ENCODE measurements at places on chromosomes 2 and 18. TPM values are rescaled to one million over a fixed set of nuclear protein-coding genes. Genes with fewer than 3 reads are reported as not detected.

- H3K4me1 ChIP-seq = no peaks in the 10 kb centered on the region
- no peaks in the 10 kb centered on the region for H3K27me3 ChIP-seq
- H3K4me3 ChIP-seq = no peak overlapping the region
- H3K27ac ChIP-seq = no peak overlapping the region
- no peak for DNase-seq
These were observed 124.1 kb downstream of the MEMO1 start for GRCh38 chr2:31886700-31887099.

GRCh38 chr2:25252291-25253152 is 84.1 kb upstream of the POMC start:
- DNase-seq = no peak
- peak overlapping the region; percentile 57 for H3K4me3 ChIP-seq
- peaks cover 4% of the 10 kb centered on the region for H3K36me3 ChIP-seq
- H3K27me3 ChIP-seq = no peaks in the 10 kb centered on the region
- H3K4me1 ChIP-seq = peaks cover 14% of the 10 kb centered on the region

GRCh38 chr2:159797225-159797542 is 824 bp downstream of the CD302 start:
- H3K4me1 ChIP-seq = no peaks in the 10 kb centered on the region
- DNase-seq = no peak
- no peaks in the 10 kb centered on the region for H3K27me3 ChIP-seq
- H3K36me3 ChIP-seq = no peaks in the 10 kb centered on the region

The MARCHF4 gene
- total RNA-seq = not detected

- no peak overlapping the region for H3K27ac ChIP-seq
- H3K27me3 ChIP-seq = no peaks in the 10 kb centered on the region
- no peaks in the 10 kb centered on the region for H3K36me3 ChIP-seq
- H3K4me1 ChIP-seq = no peaks in the 10 kb centered on the region
These were observed 3.8 kb upstream of the SESTD1 start for GRCh38 chr2:179268277-179268925.

GRCh38 chr2:7499018-7499417 is 581.8 kb downstream of the RNF144A start:
- DNase-seq = no peak
- no peaks in the 10 kb centered on the region for H3K36me3 ChIP-seq
- no peaks in the 10 kb centered on the region for H3K4me1 ChIP-seq
- no peak overlapping the region for H3K4me3 ChIP-seq
- H3K27me3 ChIP-seq = no peaks in the 10 kb centered on the region
- no peak overlapping the region for H3K27ac ChIP-seq

DNA sequence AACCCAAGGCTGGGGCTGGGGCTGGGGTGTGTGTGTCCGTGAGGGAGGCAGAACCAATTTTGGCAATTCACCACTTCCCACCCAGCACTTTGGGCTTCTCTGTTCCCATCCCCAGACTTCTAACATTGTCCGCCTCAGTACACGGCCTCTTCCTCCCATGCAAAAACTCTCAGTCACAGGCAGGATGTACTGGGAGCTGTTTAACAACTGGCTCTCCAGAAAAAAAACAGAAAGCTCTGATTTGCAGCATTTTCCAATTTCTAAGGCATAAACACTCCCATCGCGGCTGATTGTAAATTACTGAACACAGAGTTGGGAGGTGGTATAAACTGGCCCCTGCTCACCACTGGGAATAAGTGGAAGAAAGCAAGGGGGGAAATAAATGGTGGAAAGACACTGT is 73.1 kb upstream of the MAP4K3 start:
- H3K4me3 ChIP-seq = no peak overlapping the region
- peak overlapping the region; percentile 36 for H3K27ac ChIP-seq
- H3K36me3 ChIP-seq = no peaks in the 10 kb centered on the region
- DNase-seq = no peak
- H3K27me3 ChIP-seq = no peaks in the 10 kb centered on the region
- no peaks in the 10 kb centered on the region for H3K4me1 ChIP-seq

GRCh38 chr2:85560812-85561279 is 447 bp downstream of the GGCX start:
- H3K36me3 ChIP-seq = peaks cover 36% of the 10 kb centered on the region
- no peak for DNase-seq
- H3K27me3 ChIP-seq = no peaks in the 10 kb centered on the region
- peak overlapping the region; percentile 83 for H3K27ac ChIP-seq
- peaks cover 16% of the 10 kb centered on the region for H3K4me1 ChIP-seq

DNA sequence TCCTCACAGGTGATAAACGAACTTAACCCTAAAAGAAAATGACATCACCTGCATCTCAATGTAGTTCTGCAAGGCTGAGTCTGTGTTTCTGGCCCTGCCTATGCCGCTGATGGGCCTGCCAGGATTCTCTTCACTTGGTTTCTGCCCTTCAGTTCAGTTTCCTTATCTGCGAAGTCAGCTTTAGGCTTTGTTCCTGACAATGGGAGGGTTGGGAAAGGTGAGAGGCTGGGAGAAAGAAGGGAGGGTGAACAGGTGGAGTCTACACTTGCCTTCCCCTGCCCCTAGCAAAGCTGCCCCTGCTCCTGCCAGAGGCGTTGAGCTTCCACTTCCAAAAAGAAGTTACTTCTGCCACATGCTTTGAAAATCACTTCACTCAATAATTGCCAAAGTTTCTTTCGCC is 124.0 kb upstream of the APCDD1 start:
- no peak for DNase-seq
- H3K36me3 ChIP-seq = no peaks in the 10 kb centered on the region
- no peak overlapping the region for H3K27ac ChIP-seq
- H3K27me3 ChIP-seq = no peaks in the 10 kb centered on the region
- no peaks in the 10 kb centered on the region for H3K4me1 ChIP-seq

DNA sequence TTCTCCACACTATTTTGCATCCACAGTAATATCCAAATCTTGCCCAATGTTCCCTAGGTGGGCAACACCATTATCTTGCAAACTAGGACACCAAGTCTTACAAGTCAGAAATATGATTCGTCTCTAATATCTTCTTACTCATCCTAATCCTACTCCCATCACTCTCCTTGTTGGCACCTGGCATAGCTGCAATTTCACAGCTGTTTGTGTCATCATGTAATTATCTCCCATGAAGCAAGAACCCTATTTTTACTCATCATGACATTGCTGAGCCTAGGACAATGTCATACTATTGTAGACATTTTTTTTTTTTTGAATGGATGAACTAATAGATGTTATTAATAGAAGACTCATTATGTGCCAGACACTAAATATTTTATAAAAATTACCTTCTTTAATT is 91.3 kb upstream of the CCDC141 start:
- DNase-seq = no peak
- H3K27ac ChIP-seq = no peak overlapping the region
- no peaks in the 10 kb centered on the region for H3K4me1 ChIP-seq
- H3K36me3 ChIP-seq = no peaks in the 10 kb centered on the region
- no peaks in the 10 kb centered on the region for H3K27me3 ChIP-seq

DNA sequence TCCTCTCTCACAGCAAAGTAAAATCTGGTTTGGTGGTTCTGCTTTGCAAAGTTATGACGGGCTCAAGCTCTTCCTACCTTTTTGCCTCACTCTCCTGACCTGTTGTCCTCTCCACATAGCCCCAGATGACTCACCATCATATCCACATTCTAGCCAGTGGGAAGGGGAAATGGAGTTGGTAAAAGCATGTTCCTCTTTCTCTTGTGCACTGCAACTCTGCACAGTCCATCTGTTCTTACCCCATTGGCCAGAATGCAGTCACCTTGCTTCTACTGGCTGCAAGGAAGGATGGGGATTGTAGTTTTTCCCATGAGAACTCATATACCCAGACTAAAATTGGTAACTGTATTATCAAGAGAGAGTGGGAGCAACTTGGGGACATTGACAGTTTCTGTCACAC is 50.4 kb upstream of the SMIM21 start:
- H3K27me3 ChIP-seq = no peaks in the 10 kb centered on the region
- H3K4me1 ChIP-seq = no peaks in the 10 kb centered on the region
- DNase-seq = no peak
- no peak overlapping the region for H3K27ac ChIP-seq
- no peak overlapping the region for H3K4me3 ChIP-seq

DNA sequence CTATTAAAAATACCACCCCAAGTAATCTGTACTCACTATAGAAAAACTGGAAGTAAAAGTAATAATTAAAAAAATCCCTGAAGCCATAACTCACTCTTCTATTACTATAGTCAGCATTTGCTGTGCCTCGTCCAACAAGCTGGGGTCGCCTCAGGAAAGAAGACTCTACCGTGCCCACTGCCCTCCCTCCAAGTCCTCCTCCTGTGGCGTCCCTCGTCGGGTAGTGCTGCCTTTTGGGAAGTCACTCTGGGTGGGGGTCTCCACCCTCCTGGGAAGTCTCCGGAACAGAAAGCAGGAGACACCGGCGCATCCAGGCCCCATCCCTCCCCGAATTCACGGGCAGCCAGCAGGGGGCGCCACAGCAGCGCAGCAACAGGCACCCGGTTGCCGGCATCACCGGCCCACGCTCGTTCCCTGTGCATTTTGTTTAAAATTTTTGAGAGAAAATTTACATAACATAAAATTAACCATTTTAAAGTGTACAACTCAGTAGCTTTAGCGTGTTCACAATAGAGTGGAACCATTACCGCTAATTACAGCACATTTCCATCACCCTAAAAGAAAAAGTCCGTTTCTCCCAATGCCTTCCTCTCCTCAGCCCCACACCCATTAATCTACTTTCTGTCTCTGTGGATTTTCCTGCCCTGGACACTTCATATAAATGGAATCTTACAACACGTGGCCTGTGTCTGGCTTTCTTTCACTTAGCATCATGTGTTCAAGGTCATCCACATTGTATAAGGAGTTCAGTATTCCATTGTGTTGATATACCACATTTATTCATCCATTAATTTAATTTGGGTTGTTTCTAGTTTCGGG is 62.2 kb downstream of the ADNP2 start:
- H3K4me1 ChIP-seq = no peaks in the 10 kb centered on the region
- H3K27me3 ChIP-seq = no peaks in the 10 kb centered on the region
- no peak overlapping the region for H3K4me3 ChIP-seq
- no peak for DNase-seq
- H3K36me3 ChIP-seq = no peaks in the 10 kb centered on the region

The KLHL29 gene
- total RNA-seq = 11.8 TPM

GRCh38 chr2:197838579-197838978 is 34.2 kb downstream of the PLCL1 start:
- no peaks in the 10 kb centered on the region for H3K27me3 ChIP-seq
- peak overlapping the region; percentile 15 for H3K4me3 ChIP-seq
- DNase-seq = no peak
- H3K4me1 ChIP-seq = no peaks in the 10 kb centered on the region

- H3K27me3 ChIP-seq = no peaks in the 10 kb centered on the region
- peak overlapping the region; percentile 27 for H3K27ac ChIP-seq
- no peaks in the 10 kb centered on the region for H3K4me1 ChIP-seq
These were observed 25.0 kb upstream of the SLC14A2 start for GRCh38 chr18:45590036-45590886.

The SS18 gene
- total RNA-seq = 107 TPM

- no peak for DNase-seq
- H3K27ac ChIP-seq = no peak overlapping the region
- H3K27me3 ChIP-seq = no peaks in the 10 kb centered on the region
- H3K4me1 ChIP-seq = no peaks in the 10 kb centered on the region
- no peak overlapping the region for H3K4me3 ChIP-seq
These were observed 76.4 kb downstream of the KLHL14 start for GRCh38 chr18:32696376-32696775.

The POTEC gene
- not detected for total RNA-seq

DNA sequence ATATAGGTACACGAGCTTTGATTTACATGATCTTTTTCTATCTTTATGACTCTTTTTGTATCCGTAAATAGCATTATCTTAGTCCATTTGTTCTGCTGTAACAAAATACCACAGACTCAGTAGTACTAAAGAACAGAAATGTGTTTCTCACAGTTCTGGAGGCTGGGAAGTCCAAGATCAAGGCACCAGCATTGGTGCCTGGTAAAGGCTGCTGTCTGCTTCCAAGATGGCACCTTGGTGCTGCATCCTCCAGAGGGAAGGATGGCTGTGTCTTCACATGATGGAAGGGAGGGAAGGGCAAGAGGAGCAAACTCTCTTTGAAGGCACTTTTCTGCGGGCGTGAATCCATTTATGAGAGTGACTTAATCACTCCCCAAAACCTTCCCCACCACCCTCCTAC is 36.0 kb downstream of the EIF5B start:
- no peak for DNase-seq
- no peaks in the 10 kb centered on the region for H3K4me1 ChIP-seq
- no peak overlapping the region for H3K4me3 ChIP-seq
- H3K27me3 ChIP-seq = no peaks in the 10 kb centered on the region
- H3K27ac ChIP-seq = no peak overlapping the region

DNA sequence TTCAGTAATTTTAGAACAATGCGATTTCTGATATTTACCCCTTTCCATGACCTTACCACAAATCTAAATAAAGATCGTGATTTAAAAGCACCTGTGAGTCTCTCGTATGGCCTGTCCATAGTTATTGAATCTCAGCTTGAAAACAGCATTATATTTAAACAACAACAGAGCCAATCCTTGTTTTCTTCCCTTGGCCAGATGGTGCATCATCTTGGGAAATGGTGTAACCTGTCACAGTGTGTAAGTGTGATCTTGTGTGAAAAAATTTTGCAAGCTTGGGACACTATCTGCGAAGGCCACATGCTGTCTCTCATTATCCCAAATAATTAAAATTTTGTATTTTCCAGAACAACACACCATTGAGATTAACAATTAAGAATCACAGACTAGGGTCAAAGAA is 262.7 kb upstream of the SPHKAP start:
- no peaks in the 10 kb centered on the region for H3K36me3 ChIP-seq
- H3K27me3 ChIP-seq = no peaks in the 10 kb centered on the region
- no peaks in the 10 kb centered on the region for H3K4me1 ChIP-seq
- no peak for DNase-seq

GRCh38 chr18:76459687-76460350 is 35.2 kb downstream of the ZNF516 start:
- peak overlapping the region; percentile 26 for H3K4me3 ChIP-seq
- H3K36me3 ChIP-seq = peaks cover 39% of the 10 kb centered on the region
- H3K4me1 ChIP-seq = peaks cover 24% of the 10 kb centered on the region

DNA sequence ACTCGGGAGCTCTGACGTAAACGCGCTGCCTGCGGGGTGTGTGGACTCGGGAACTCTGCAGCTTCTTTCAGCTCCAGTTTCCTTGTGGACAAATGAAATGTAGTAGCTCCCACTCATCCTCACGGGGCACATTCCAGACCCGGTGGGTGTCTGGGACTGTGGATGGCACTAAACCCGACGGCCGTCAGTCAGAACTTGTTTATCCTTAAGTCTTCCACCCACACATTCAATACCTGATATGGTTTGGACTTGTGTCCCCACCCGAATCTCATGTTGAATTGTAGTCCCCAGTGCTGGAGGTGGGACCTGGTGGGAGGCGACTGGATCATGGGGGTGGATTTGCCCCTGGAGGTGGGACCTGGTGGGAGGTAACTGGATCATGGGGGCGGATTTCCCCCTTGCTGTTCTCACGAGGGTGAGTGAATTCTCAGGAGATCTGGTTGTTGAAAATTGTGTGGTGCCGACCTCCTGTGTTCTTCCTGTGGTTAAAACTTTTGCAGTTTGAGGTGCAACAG is 81.2 kb upstream of the SNTG2 start:
- H3K4me3 ChIP-seq = no peak overlapping the region
- no peaks in the 10 kb centered on the region for H3K4me1 ChIP-seq
- no peak for DNase-seq
- no peak overlapping the region for H3K27ac ChIP-seq
- no peaks in the 10 kb centered on the region for H3K27me3 ChIP-seq
- H3K36me3 ChIP-seq = no peaks in the 10 kb centered on the region

All from esophagus squamous epithelium (tissue), 5 donors.